ENCODE measurements at places on chromosomes 3 and 15. TPM values are rescaled to one million over a fixed set of nuclear protein-coding genes. Genes with fewer than 3 reads are reported as not detected.

DUSP7 gene
- 167 TPM for total RNA-seq

CPB1 gene
- total RNA-seq, result not detected

DNA sequence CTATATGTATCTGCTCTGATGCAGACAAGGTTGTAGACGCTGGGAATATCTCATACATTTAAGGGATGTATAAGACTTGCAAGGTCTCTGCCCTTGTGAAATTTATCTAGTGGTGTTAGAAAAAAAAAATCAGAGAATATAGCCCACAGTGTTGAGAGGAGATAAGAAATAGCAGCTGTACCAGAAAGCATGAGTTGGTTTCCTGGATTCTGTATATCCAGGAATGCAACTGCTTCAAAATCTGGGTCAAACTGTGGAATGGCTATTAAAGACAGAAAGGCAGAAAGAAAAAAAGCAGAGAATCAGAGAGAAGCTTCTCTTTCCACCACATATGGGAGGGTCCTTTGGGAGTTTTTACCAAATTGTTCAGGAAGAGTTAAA lies 1.5 kb upstream of the TMEM212 start:
- no peak for DNase-seq

RGMA gene
- total RNA-seq, result 0.83 TPM

ALDH1A2 gene
- total RNA-seq, result 0.47 TPM

DNA sequence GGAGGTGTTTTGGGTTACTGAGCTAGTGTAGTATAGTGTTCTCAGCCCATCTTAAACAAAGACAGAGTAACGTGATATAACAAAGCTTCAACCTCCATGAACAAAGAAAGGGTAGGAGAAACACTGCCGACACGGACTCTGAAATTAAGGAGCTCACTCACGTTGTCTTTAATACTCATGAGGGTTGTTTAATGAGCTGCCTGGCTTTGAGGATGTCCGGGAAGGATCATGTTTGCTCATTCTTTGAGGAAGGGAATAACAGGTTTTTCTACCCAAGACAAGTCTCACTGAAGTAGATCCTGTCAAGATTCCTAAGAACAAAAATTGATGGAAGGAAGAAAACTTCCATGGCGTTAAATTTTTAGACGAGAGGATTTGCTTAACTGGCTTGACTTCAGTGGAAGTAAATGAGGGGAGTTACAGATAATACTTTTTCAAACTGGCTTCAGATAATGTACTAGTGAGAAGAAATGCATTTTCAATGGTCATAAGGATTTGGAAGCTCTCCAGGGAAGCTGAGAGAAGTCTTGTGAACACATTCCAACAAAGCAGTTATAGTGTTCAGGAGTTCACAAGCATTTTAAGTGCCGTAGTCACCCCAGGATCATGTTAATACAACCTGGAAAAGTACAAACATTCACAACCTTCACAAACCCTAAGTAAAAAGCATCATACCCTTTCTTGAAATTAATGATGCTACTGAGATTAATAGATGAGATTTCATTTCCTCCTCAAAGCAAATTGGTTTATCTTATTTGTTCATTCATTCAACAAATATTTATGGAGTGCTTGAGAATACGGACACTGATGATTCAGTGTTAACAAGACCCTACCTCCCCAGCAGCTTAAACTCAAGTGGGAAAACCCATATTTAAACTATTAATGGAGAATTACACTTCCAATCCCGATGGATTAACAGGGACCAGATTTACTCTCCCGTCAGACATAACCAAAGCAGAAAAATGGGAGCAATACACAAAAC lies 101.5 kb downstream of the SHQ1 start:
- no peak for DNase-seq

GRCh38 chr3:59258550-59259260 lies 208.9 kb upstream of the CFAP20DC start:
- no peak for DNase-seq

SCAANT1 gene
- total RNA-seq, result not detected

LPP gene
- total RNA-seq, result 66.8 TPM

DNA sequence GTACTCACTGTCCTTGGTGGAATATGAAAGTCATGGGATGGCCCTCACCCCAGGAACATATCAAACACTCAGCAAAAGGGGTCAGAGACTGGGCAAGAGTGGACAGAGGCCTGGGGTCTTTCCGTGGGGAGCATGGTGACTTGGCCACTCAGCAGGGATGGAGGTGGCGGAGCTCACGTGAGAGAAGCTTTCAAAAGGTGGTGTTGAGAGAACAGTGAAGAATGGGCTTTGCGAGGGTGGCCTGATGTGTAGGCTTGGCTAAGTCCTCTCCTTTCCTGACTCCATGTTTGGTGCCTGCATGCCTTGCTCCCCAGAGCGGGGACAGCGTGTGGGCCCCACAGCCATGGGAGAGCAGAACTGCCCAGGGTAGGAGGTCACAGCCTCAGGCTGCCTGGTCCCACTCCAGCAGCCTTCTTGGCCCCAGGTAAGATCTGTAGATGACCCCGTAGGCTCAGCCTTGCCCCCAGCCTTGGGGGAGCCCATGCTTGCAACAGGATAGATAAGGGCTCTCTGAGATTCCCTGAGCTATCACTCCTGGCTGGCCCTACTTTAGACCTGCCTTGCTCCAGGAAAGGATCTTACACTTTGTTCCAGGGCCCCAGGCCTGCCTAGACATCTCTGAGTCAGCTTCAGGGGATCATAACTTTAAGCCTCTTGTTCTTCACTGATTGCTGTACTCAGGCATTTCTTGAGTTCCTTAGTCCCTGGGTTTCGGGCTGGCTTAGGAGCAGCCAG lies 17.0 kb downstream of the RPLP1 start:
- peak; percentile 65 for DNase-seq

DNA sequence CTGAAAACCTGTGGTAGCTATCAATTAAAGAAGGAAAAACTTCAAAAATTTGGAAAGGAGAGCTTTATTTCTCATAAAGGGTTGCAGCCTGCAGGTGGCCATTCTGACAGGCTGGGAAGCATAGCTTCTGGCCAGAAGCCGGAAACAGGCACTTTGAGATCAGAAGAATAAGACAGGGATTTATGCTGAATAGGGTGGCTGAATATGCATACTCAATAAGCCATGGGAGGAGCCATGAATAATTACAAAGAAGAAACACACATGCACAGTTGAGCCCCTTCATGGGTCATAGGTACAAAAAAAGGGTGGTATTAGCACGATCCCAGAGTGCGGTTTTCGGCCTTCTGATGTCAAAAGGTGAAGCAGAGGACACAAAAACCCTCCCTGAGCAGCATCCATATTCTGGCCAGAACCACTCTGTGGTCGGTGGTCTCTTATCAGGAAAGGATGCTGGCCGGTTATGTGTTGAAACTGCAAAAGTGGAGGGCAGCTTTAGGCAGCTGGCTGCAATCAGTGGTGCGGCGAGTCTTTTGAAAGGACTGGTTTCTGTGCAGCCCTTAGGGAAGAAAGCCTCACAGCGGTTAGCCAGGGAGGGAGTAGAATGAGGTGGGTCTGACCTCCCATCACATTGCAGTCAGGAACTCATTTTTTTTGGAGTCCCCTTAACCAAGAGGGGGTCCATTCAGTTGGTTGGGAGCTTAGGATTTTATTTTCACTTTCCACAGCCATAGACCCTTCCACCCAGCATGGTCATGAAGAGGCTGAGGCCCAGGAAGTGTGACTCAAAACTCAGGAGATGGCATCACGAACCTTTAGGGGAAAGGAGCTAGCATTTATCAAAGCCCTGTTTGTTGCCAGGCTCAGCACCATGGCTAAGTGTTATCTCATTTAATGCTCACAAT lies 34.7 kb upstream of the CCDC174 start:
- DNase-seq, result no peak

ANXA2 gene
- total RNA-seq, result 4,821 TPM

ZDHHC19 gene
- not detected for total RNA-seq

DNA sequence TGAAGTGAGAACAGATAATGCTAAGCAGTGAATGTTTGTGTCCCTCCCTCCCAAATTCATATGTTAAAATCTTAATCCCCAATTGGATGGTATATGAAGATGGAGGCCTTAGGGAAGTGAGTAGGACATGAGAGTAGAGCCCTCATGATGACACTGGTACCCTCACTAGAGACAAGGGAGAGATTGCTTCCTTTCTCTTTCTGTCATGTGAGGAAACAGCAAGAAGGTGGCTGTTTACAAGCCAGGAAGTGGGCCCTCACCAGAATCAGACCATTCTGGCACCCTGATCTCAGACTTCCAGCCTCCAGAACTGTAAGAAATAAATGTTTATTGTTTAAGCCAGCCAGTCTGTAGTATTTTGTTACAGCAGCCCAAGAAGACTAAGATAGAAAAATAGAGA lies 209.5 kb downstream of the SATB1 start:
- no peak for DNase-seq

SLC38A3 gene
- not detected for total RNA-seq

- DNase-seq, result no peak
Measured at GRCh38 chr3:170418422-170419398, at the start of gene CLDN11. CLDN11 (plus strand) TSS chr3:170418868; CDS start chr3:170419067, 199 bp downstream.

GRCh38 chr3:194492001-194492400 lies 5.2 kb upstream of the ATP13A3 start:
- DNase-seq, result no peak

GRCh38 chr3:152050903-152051302 lies 177.5 kb downstream of the SUCNR1 start:
- no peak for DNase-seq

PRSS50 gene
- total RNA-seq, result under 0.01 TPM

- no peak for DNase-seq
Measured at GRCh38 chr3:42189736-42190135, 76.2 kb downstream of the CCK start.

FAM227B gene
- total RNA-seq, result 5.0 TPM

GRCh38 chr3:140629357-140630137 lies 48.3 kb upstream of the TRIM42 start:
- peak; percentile 91 for DNase-seq

- DNase-seq, result no peak
Measured at GRCh38 chr15:24761704-24762302, 86.2 kb downstream of the NPAP1 start.

- no peak for DNase-seq
Measured at GRCh38 chr15:78564743-78565096, 600 bp upstream of the CHRNA5 start.

DNA sequence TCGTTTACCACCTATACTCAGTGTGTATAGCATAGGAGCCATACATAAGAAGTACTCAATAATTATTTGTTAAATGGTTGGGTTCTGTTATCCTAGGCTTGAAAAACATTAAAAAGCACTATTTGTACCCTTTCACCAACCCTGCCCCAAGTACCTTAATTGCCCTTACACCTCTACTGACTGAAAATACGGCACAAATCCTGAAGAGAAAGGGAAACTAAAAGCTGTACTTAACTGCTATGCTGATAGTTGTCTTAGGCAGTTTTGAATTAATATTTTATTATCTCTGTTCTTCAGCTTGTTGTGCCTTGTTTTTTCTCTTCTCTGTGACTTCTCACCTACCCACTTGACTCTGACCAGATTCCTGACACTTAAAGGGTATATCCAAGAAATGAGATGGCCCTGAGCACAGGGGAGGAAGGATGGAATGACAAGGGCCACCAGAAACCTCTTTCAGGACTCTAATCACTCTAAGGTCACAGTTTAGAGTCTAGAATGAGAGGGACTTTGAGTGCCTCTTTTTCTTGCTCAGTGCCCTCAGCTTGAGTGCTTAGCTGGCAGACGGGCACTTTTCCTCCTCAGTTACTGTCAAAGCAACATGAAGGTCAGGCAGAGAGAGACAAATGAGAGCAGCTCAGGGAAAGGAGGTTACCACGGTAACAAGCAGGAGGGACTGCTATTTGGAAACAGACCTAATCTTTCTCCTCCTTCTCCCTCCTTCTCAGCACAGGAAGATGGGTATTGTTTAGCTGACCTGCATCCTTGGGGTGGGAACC lies 136.5 kb downstream of the ZNF609 start:
- DNase-seq, result no peak

HCLS1 gene
- total RNA-seq, result 2.0 TPM

ANKRD63 gene
- total RNA-seq, result not detected

DNA sequence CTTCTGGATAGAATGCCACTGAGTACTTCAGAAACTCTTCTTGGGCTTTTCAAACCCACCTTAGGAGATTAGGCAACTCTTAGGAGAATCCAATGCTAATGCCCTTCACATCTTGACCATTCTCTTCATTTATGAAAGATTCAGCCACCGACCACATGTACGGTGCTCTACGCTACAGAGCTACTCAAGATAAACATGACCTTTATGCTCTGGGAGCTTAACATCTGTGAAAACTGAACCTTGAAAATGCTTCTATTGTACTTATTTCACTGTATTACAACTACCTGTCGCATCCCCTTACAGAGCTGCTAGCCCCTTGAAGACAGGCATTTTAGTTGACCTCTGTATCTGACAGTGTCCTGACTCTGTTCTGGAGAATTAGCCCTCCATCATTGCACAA lies 19.5 kb upstream of the ARRDC4 start:
- no peak for DNase-seq

GRCh38 chr3:58535531-58536500 lies 1.2 kb downstream of the ACOX2 start:
- DNase-seq, result peak; percentile 33

DNA sequence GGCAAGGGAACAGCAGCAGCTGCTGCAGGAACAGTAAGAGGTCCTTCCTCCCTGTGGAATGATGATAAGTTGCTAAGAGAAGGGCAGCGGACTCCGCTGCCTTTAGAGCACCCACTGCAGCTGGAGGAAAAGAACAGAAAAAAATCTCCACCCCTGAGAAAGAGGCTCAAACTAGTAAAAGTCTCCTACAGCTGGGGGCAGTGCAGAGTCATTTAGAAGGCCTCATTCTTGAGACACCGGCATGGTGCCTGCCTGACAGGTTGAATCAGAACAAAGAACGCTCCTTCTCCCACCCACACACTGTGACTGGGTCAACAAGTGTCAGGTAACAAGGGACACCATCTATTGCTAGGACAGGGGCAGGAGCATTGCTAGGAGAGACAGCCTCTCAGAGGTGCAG lies 188.4 kb downstream of the ABHD5 start:
- peak; percentile 25 for DNase-seq

IFRD2 gene
- total RNA-seq, result 117 TPM

- DNase-seq, result no peak
Measured at GRCh38 chr15:40072216-40072990, 33.4 kb upstream of the SRP14 start.

DNA sequence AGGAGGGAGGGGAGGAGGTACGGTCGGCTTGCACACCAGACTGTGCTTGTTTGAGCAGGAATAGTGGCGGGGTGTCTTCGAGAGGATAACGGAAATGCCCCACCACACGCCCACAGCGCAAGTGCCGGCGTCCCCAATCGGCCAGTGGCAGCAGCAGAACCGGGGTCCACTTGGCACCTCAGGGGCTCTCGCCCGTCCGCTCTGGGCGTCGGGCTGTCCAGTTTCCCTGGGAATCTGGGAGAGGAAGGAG lies 53.7 kb downstream of the CCDC54 start:
- DNase-seq, result peak; percentile 27

CYP11A1 gene
- total RNA-seq, result not detected

- DNase-seq, result no peak
Measured at GRCh38 chr15:45174069-45174468, 13.7 kb downstream of the SHF start.

CADPS gene
- not detected for total RNA-seq

GABRG3 gene
- not detected for total RNA-seq

GRCh38 chr3:139287557-139287956 lies 56.3 kb upstream of the MRPS22 start:
- DNase-seq, result no peak

SLC2A2 gene
- not detected for total RNA-seq

GRCh38 chr3:136954980-136955780 lies 2.6 kb upstream of the IL20RB start:
- no peak for DNase-seq

GRCh38 chr3:70065696-70066253 lies 66.2 kb downstream of the SAMMSON start:
- DNase-seq, result no peak

GRCh38 chr15:99345832-99346462 lies 94.7 kb downstream of the LRRC28 start:
- DNase-seq, result no peak

GRCh38 chr15:90873998-90874605 lies 5.7 kb downstream of the FURIN start:
- DNase-seq, result no peak

GRCh38 chr15:62491642-62492041 lies 326.6 kb upstream of the C2CD4B start:
- DNase-seq, result no peak

Measured in mammary epithelial cell (primary cell).